D341Med (cell line): ENCODE measurements at places on chromosomes 5 and 9.

GRCh38 chr5:61313960-61314681 is 17.9 kb upstream of the ZSWIM6 start:
- no peak for DNase-seq

GRCh38 chr5:113029614-113030013 is 53.0 kb downstream of the DCP2 start:
- no peak for DNase-seq

DNA sequence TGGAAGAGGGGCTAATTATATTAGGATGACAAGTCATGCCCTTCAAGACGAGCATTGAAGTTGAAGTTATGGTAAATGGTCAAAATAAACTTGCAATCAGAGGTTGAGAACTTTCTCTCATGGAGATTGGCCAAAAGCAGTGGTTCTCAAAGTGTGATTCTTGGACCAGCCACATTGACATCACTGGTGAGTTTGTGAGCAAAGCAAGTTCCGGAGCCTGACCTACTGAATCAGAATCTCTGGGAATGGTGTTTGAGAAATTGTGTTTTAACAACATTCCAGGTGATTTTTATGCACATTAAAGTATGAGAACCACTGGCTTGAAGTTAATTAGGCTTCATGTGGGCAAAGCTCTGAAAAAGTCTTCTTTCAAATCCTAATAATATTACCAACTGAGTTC is 403.5 kb downstream of the ZSWIM6 start:
- DNase-seq = no peak

- no peak for DNase-seq
Observed at GRCh38 chr5:112412346-112412745, 6.7 kb downstream of the EPB41L4A start.

DNA sequence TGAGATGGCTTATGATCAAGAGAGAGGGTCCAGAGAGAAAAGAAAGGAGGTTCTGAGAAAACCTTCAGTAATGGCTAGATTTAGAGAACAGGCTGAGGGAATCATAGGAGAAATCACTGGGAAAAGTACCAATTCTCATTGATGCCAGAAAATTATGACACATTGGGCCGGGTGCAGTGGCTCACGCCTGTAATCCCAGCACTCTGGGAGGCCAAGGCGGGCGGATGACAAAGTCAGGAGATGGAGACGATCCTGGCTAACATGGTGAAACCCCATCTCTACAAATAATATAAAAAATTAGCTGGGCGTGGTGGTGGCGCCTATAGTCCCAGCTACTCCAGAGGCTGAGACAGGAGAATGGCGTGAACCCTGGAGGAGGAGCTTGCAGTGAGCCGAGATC is 29.5 kb upstream of the PLIN2 start:
- no peak for DNase-seq

DNA sequence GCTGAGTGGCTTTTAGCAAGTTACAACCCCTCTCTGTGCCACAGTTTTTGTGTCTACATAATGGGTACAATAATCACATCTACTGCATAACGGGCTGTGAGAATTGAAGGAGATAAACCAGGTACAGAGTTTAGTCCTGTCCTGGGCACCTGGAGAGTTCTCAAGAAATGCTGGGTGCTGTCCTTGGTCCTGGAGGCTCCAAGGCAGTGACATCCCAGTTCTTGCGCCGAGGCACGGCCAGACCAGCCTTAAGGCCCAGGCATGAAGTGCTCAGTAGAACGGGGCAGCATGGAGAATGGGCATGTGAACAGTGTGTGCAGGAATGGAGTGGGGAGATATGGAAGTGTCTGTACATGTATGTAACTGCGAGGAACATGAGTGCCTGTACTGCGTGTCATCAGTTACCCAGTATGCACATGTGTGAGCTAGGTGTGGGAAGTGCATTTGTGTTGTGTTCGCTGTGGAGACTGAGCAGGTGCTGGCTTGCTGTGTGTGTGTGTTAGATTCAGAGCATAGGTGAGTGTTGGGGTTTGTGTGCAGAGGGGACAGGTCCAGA is 6.3 kb upstream of the UNC5A start:
- no peak for DNase-seq

DNA sequence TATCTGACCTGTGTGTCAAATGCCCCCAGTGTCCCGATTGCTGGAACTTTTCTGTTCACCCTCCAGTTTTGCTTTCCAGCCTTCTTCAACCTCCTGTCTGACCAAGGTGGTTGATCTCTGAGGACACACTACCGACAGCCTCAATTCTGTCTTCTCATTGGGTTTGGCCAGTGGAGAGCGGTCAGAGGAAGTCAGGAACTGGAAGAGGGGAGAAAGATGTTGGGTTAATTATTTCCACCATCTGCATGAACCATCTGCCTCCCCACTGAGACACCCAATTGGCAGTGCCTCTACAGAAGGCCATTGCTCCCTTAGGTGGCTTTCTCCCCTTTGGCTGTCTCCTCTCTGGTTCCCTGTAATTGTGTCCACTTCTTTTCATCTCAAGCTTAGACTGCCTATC is 154.3 kb upstream of the RAI14 start:
- DNase-seq = no peak

DNA sequence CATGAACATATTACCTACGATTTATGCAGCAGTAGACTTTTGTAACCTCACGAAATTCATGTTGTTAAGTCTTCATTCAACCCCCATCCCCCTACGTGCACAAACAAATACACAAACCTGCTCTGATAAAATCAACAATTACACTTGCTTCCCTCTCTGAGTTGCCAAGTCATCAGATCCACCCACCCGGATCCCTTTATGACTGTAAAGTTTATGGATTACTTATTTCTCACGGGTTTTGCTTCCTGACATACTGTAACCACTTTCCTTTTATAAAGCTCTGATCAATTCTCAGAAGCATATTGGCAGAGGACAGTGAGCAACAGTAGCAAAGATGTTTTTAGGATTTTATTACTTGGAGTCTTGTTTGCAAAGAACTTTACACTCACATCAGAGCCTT is 70.5 kb downstream of the MLLT3 start:
- no peak for DNase-seq

DNA sequence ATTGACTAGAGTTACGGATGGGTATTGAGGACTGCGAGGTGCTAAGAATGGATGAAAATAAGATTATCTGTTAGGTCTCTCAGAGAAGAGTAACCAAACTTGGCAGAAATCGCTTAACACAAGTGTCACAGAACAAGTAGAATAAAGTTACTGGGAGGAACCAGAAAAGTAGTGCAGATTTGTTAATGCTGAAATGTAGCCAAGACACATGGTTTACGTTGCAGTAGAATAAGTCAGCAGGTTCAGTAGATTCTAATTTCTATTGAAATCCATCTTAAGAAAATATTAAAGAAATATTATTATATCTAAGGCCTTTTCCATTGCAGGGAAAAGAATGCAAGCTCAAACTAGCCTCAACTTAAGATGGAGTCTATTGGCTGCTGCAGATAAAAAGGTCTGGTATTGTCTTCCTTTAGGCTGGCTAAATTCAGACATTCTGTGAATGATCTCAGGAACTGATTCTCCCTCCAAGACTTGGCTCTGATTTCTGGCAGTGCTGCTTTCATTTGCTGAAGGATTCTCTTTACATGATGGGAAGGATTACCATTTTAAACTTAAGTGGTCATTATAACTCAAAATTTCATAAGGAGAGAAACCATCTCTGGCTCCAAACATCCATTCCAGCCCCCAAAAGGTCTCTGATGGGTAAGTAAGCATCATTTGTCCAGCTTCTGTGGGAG is 314.9 kb downstream of the MARCHF11 start:
- no peak for DNase-seq

- DNase-seq = no peak
Observed at GRCh38 chr5:87594566-87594965, 181.8 kb upstream of the CCNH start.

DNA sequence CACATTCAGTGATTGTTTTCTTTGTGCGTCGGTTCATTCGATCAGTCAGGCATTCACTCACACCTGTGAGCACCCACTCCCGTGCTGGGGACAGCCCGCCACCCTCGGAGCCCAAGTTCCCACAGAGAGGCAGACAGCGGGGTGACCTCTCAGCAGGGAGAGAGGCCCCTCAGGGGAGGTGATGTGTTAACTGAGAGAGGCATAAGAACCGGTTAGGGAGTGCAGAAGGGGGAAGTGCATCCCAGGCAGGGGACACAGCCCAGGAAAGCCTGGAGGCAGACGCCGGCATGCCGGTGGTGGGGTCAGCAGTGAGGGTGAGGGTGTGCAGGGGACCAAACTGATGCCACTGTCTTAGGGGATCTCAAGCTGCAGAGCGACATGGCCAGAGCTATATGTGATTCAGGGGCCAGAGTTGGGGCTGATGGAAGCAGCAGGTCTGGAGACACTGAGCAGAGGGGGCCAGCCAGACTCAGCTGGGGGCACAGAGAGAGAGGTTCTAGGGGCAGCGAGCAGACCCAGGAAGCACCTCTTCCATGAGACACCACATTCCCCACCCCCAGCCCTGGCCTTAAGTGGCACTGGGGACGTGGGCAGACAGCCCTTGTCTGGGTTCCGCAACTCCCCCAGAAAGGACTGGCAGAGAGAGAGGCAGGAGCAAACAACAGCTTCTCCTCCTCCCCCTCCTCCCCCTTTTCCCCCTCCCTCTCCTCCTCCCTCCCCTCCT is 35.9 kb downstream of the HK3 start:
- DNase-seq = no peak

DNA sequence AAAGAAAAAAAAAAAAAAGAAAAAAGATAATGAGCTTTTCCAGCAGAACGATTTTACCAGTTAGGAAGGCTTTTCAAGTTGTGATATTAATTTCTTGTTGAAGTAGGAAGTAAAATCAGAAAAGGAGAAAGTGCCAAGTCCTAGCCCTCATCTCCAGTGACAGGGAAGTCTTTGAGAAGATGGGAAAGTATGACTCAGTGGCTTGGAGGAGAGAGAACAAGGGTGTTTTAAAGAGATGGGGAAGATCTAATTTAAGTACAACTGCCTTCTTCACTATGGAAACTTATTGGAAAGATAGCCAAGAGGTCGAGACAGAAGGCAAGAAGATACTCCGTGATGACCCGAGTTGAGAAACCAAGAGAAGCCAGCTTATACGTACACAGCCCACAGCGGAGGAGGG is 22.6 kb downstream of the FGF1 start:
- no peak for DNase-seq

DNA sequence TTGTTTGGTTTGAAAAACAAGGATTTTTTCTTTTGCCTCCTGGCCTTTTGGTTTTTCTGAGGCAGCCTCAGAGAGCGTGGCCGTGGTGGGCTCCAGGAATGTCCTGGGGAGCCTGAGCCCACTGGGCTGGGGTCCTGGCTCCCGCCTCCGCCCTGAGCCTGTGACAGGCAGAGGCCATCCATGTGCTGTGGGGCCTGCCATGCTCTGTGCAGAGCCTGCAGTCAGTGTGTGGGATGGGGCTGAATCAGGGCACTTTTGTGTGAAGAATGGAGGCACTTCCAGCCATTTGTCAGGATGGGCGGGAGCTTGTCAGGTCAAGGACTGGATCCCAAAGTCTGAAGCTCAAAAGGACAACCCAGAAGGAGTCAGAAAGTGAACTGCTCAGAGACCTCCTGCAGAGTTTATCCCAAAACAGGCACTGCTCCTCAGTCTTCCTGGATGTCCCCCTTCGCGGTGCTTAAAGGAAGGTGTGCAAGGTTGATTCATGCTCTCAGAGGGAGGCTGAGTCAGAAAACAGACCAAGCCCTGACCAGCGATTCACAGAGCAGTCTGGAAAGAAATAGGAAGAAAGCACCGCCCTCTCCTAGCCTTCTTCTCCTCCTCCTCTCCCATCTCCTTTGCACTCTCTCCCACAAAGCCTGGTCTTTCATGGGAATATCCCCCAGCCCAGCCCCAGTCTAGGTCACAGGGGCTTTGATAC is 53.2 kb downstream of the MVB12B start:
- no peak for DNase-seq

- DNase-seq = no peak
Observed at GRCh38 chr5:43874772-43875171, 271.8 kb downstream of the NNT start.

GRCh38 chr5:157290981-157291711 is 25.2 kb downstream of the CYFIP2 start:
- no peak for DNase-seq

- no peak for DNase-seq
Observed at GRCh38 chr5:134072471-134073210, 41.8 kb upstream of the TCF7 start.

DNA sequence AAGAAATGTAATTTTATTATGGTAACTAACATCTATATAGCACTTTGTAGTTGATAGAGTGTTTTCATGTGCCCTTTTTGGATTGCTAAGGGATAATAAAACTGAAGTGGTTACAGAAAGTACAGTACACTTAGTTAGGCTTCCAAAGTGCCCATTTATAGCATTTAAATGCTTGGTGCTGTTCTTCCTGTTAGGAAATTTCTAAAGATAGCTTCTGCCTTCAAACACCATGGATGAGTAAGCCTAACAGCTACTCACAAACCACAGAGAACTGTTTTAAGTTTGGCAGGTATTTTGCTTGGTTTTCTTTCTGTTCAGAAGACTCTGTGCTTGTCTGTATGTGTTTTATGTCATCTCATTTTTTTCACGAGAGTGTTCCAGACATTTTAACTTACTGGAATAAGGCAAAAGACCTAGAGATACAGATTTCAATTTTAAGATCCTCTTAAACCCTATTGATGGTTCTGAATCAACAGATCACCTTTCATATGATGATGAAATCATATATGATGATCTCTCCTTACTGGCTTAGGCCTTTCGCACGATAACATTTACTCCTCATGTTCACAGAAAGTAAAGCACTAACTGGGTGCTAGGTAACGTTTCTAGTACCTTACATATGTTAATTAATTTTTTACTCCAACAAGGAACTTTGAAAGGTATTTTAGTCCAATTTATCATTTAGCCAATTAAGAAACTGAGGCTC is 4.4 kb downstream of the RIMOC1 start:
- no peak for DNase-seq

DNA sequence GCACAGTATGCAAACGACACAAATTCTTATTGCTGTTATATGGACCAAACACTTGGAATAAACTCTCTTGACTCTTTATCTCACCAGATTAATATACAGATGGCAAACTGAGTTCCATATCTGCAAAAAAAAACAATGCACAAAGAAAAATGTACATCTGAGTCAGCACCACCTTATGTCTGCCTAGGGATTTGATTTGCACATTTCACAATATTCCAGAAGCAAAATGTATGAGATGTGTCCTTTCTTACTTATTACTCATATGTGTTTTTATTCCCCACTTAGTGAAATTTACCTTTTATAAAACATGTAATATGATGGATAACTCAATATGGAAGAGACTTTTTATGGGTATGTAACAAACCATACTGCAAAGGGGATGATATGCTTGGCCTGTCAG is 236.9 kb downstream of the GLIS3 start:
- no peak for DNase-seq

GRCh38 chr5:111952555-111952954 is 195.6 kb upstream of the NREP start:
- DNase-seq = no peak

GRCh38 chr9:114392749-114393112 is 4.9 kb upstream of the AKNA start:
- DNase-seq = no peak

GRCh38 chr5:68883436-68883835 is 210.4 kb upstream of the SLC30A5 start:
- DNase-seq = no peak

- DNase-seq = no peak
Observed at GRCh38 chr5:172403189-172403796, 51.0 kb downstream of the SH3PXD2B start.

- DNase-seq = no peak
Observed at GRCh38 chr5:173592050-173592669, 24.3 kb downstream of the BOD1 start.

GRCh38 chr5:112127861-112128260 is 291.2 kb downstream of the EPB41L4A start:
- no peak for DNase-seq
